ENCODE measurements at places on chromosomes 7 and 10. TPM values are rescaled to one million over a fixed set of nuclear protein-coding genes. Genes with fewer than 3 reads are reported as not detected.

Gene MBL2
- total RNA-seq = not detected

- H3K27ac ChIP-seq = no peak overlapping the region
- no peaks in the 10 kb centered on the region for H3K36me3 ChIP-seq
- H3K27me3 ChIP-seq = peaks cover 22% of the 10 kb centered on the region
These were observed 116.2 kb downstream of the BAMBI start for GRCh38 chr10:28793482-28793881.

GRCh38 chr10:35004651-35005050, 85.5 kb downstream of the CUL2 start:
- H3K4me3 ChIP-seq = no peak overlapping the region
- no peaks in the 10 kb centered on the region for H3K27me3 ChIP-seq
- peaks cover 5% of the 10 kb centered on the region for H3K36me3 ChIP-seq

Gene CFAP70
- total RNA-seq = 0.18 TPM

GRCh38 chr10:116049158-116049973, 223.6 kb downstream of the GFRA1 start:
- H3K27ac ChIP-seq = no peak overlapping the region
- no peaks in the 10 kb centered on the region for H3K27me3 ChIP-seq
- no peaks in the 10 kb centered on the region for H3K36me3 ChIP-seq
- DNase-seq = no peak

- peaks cover 31% of the 10 kb centered on the region for H3K36me3 ChIP-seq
- H3K27me3 ChIP-seq = no peaks in the 10 kb centered on the region
- peaks cover 16% of the 10 kb centered on the region for H3K4me1 ChIP-seq
- no peak overlapping the region for H3K4me3 ChIP-seq
- no peak for DNase-seq
These were observed 34.2 kb downstream of the CTBP2 start for GRCh38 chr10:125125951-125126735.
